ENCODE measurements at places on chromosomes 12 and 14. TPM values are rescaled to one million over a fixed set of nuclear protein-coding genes. Genes with fewer than 3 reads are reported as not detected.

GRCh38 chr12:53670971-53671370, 4.9 kb downstream of the ATP5MC2 start:
- no peak for DNase-seq

DNA sequence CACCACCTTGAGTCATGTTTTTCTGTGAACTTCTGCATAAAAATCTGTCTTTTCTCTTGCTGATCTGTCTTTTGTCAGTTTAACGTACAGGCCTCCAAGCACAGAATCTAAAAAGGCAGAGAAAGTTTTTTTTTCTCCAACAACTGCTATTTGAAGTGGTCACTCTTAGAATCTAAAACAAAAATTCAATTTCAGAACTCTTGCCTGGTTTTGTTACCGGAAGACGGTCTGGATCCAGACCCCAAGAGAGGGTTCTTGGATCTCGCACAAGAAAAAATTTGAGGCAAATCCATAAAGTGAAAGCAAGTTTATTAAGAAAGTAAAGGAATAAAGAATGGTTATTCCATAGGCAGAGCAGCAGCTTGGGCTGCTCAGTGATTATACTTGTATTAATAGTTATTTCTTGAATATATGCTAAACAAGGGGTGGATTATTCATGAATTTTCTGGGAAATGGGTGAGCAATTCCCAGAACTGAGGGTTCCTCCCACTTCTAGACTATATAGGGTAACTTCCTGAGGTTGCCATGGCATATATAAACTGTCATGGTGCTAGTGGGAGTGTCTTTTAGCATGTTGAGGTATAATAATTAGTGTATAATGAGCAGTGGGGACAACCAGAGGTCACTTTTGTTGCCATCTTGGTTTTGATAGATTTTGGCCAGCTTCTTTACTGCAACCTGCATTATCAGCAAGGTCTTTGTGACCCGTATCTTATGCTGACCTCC, 150.0 kb upstream of the PLEKHA5 start:
- no peak for DNase-seq

- DNase-seq, result no peak
Observed at GRCh38 chr12:47244835-47245234, 165.1 kb upstream of the AMIGO2 start.

- no peak for DNase-seq
Observed at GRCh38 chr14:71290301-71290700, 383.0 kb downstream of the PCNX1 start.

DNA sequence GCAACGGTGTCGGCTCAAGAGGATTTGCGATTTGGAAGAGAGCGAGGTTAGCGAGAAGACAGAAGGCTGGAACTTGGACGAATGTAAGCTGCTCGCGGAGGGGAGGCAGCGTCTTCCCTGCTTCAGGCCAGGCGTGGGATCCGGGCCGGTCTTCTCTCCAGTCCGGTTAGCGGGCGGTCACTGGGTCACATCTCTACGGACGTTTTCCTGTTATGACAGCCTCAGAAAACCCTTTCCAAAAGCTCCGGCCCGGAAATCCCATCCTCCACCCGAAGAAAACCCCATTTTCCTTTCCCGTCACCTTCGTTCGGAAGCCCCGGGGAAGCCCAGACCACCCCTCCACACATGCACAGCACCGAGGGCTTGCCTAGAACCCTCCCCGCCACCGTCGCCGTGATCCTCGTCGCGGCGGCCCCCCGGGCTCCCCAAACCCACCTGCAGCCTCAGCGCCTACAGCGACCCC, 268 bp downstream of the NDUFB1 start:
- DNase-seq, result no peak

DNA sequence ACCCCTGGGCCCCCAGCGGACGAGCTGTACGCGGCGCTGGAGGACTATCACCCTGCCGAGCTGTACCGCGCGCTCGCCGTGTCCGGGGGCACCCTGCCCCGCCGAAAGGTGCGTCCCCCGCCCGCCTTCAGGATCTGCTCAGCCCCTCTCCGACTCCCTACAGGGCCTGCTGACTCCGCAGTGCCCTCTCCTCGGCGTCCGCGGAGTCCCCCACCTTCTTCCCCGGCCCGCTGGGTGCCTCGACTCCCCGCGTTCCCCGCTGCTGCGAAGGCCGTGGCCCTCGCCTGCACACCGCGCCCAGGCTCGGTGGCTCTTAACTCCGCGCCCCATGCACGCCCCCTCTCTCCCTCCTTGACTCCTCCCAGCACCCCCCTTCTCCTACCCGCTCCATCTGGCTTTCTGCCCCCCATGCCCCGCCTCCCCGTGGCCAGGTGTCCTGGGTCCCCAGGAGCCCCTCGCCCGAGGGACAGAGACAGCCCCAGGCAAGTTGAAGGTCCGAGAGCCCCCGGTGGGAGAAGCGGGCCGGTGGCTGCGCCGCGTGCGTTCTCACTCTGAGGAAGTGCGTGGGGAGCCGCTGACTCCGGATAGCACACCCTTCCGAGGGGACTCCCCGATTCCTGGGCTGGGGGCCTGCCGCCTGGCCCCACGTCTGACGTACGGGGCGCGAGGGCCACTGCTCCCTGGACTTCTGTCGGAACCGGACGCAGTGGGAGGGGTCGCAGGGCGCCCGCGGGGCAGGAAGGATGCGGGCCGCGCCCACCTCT, 594 bp downstream of the TAMALIN start:
- no peak for DNase-seq

DNA sequence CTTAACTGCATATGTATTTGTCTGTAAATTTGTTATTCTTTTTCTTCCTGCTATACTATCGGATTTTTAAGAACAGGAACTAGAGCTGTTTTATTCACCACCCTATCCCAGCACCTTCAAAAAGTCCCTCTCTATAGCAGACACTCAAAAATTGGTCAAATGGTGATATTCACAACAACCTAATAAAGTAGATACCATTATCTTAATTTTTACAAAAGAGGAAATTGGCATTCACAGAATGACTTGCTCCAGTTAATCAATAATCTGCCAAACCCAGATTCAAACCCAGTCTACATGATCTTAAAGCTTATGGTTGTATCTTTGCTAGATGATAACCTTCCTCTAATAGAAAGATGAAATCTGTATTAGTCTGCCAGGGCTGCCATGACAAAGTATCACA, 426.6 kb downstream of the EGLN3 start:
- DNase-seq, result no peak

- DNase-seq, result no peak
Observed at GRCh38 chr12:96108321-96108720, 72.9 kb upstream of the LTA4H start.

- peak; percentile 63 for DNase-seq
Observed at GRCh38 chr12:29041621-29042020, 107.5 kb upstream of the FAR2 start.

GRCh38 chr12:62651138-62651537, 184.5 kb downstream of the MON2 start:
- DNase-seq, result no peak

DNA sequence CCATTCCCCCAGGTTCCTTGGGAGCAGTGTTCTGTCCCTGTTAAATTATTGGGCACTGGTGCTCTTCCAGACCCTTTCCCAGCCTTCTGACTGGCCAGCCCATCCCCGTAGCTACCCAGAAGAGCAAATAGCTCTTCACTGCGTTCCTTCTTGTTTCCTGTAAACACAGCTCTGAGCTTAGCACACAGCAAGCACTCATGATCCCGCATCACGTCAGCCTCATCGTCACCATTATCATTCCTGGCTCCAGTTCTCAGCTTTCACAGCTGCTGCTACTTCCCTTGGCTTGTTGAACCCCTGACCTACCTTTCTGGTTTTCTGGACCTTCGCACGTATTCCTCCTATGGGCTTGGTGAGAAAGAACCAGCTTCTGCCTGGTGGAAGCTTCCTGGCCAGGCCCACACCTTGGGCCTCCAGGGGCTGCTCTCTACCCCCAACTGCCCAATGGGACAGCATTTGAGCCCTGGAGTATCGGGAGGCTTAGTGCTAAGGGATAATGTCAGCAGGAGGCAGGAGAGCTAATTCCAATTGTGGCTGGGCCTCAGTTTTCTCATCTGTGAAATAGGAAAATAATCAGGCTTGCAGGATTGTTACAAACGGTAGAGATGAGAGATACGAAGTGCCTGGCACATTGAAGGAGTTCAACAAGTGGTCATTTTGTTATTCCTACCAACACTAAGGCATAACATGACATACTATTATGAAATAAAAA, 22.6 kb upstream of the PAPOLA start:
- no peak for DNase-seq

DNA sequence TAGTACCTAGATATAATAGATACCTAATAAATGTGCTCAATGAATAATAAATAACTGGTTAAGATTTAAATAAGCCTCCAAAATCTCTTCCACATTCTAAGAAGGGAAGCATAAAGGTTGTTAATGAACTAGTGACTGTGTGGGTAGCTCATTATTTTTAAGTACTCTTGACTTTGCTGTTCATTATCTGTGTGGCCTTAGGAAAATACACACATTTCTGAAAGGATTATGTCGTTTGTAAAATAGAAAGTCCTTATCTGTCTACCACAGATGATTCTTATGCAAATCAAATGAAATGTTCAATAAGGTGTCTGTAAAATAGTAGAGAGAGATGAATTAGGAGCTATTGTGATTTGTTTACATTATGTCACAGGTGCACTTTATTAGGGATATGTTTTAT, 119.5 kb downstream of the LRRK2 start:
- no peak for DNase-seq

- DNase-seq, result peak; percentile 2
Observed at GRCh38 chr14:61355892-61356325, 34.5 kb downstream of the PRKCH start.

DNA sequence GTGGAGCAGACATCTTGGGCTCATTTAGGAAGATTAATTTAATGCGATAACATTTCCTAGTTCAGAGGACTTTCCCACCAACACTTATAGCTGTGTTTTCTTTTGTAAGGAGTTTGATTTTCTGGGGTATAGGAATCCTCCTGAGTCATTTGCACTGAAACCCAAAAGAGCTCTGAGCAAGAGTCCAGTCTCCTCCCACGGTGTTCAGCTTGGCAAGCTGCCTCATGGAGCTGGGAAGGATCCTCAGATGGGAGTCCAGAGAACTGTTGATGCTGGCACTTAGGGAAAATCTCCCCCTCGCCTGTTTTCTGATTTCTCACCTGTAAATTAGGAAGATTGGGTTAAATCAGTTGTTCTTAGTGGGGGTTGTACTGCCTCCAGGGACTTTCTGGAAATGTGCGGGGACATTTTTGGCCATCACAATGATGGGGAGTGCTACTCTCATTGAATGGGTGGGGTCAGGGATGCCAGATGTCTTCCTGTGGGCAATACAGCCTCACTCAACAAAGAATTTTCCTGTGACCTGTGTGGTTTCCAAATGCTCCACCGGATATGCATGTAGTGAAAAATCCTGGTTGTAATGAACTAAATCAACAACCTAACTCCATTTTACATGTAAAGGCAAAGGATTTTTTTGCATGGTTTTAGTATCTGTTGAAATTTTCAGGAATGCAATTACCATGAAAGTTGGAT, 150.6 kb downstream of the ADCK1 start:
- no peak for DNase-seq

GRCh38 chr14:32865827-32866376, 72.8 kb upstream of the NPAS3 start:
- no peak for DNase-seq

DNA sequence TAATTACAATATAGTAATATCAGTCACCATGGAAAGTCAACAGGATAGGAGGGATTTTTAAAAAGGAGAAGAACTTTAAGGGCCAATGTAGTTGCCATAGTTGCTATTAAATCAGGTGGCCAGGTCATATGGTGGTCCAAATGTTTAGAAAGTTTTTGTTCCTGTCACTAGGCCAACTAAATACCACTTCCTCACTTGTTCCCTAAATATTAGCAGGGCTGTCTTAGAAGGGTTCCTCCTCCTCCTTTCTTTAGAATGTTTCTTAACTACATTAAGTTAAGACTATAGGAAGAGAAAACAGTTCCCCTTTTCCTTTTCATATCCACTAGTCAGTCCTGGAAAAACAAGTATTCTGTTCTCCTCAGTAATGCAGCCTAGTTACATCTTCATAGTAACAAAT, 50.3 kb downstream of the MON2 start:
- DNase-seq, result no peak

GRCh38 chr14:34161351-34162082, 210.6 kb upstream of the EGLN3 start:
- no peak for DNase-seq

DNA sequence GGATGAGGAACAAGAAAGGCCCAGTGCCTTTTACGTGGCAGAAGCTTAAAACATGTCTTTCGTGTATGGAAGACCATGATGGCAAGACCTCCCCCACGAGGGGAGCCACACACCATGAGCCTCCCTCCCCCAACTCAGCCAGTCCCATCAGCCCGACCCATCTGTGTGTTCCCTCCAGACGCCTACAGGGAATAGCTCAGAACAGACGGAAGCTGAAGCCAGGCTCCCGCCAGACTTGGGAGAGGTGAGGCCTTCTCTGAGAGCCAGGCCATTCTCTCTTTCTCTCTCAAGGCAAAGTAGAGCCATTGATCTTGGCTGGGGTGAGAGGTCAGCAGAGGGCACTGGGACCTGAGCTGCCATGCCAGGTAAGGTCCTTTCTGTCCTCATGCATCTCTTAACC, 9.5 kb downstream of the REM2 start:
- DNase-seq, result no peak

- DNase-seq, result peak; percentile 68
Observed at GRCh38 chr12:63846238-63846967, 1.9 kb downstream of the SRGAP1 start.

DNA sequence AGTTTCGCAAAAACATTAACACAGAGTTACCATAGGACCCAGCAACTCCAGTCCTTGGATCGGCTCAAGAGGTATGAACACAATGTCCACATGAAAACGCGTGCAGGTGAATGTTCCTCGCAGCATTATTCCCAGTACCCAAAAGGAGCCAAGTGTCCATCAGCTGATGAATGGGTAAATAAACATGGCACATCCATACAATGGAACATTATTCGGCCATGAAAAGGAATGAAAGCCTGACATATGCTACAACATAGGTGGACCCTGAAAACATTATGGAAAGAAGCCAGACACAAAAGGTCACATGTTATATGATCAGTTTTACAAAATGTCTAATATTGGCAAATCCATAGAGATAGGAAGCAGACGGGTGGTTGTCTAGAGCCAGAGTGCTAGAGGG, 9.1 kb downstream of the RILPL1 start:
- DNase-seq, result no peak

DNA sequence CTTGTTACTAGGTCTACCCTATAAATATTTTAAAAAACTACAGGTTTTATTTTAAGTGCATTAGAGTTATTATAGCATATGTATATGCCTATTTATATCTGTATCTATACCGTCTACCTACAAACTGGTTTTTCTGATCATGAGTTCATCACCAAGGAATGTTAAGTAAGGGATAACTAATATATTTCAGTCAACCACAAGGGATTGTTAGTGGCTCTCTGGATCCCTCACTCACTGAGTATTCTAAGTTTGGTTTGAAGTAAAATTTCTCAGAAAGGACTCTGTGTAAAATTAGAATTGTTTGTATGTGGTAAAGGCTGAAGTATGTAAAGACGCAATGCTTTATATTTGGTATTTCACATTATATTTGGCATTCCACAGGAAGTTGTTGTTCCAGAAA, 4.8 kb downstream of the EPYC start:
- DNase-seq, result no peak

- DNase-seq, result no peak
Observed at GRCh38 chr12:29625359-29625953, 128.0 kb upstream of the OVCH1 start.

The NELL2 gene
- 6.7 TPM for total RNA-seq

The NGB gene
- not detected for total RNA-seq

The PROX2 gene
- total RNA-seq, result not detected

The TMEM121 gene
- 21.2 TPM for total RNA-seq

The TOMM20L gene
- total RNA-seq, result not detected

The CLEC2A gene
- not detected for total RNA-seq

The WNT1 gene
- total RNA-seq, result not detected

The RPL10L gene
- not detected for total RNA-seq

The CPNE6 gene
- 0.07 TPM for total RNA-seq
